Activated CD8-positive, alpha-beta T cell treated with anti-CD3 and anti-CD28 coated beads, Interleukin-2, amount 10 ng/mL, durations not matched to agents 7 days and 5 days (primary cell): ENCODE measurements at places on chromosomes 13 and 19.

DNA sequence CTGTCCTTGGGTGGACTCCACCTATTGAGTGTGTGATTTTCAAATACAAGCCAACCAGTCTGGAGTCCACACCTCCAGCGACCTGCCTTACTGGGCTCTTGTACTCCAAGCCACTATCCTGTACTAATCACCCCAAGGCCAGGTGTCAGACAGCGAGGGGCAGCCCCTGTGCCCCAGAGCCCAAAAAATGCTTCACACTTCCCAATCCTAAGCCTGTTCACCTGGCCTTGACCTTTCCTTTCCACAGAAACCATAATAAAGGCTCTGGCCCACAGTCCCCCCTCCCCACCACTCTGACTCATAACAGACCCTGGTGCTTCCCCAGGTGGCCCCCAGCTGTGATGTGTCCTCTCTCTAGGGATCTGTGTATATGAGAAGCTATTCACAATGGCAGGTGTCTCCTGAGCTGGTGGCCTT, 3.9 kb downstream of the CD209 start:
- DNase-seq = no peak

- no peak for DNase-seq
Observed at GRCh38 chr13:113442354-113442984, 10.8 kb downstream of the ADPRHL1 start.

GRCh38 chr19:37505958-37506386, 767 bp upstream of the ZNF793 start:
- DNase-seq = no peak

DNA sequence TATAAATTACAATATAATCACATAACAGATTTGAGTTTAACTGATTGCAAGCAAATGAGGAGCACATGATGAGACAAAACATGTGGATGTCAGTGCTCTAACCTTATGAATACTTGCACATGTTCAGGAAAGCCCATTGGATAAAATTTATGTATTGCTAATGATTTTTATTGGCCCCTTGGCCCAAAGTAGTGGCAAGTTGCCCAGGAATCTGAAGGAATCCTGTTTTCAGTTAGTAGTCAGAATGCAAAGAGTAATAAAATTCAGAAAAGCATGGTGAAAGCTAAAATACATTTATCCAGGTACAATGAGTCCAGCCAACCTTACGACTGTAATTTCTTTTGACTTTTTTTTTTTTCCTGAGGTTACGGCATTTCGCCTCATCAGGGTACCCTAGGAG, 1539.4 kb downstream of the EFNB2 start:
- DNase-seq = no peak

GRCh38 chr13:79626924-79627323, 146.0 kb downstream of the NDFIP2 start:
- no peak for DNase-seq

GRCh38 chr19:18723871-18724377, 40.4 kb downstream of the CRTC1 start:
- DNase-seq = no peak

- no peak for DNase-seq
Observed at GRCh38 chr19:6252066-6252465, 27.7 kb downstream of the MLLT1 start.

GRCh38 chr19:35037716-35038622, 3.6 kb upstream of the HPN start:
- no peak for DNase-seq

DNA sequence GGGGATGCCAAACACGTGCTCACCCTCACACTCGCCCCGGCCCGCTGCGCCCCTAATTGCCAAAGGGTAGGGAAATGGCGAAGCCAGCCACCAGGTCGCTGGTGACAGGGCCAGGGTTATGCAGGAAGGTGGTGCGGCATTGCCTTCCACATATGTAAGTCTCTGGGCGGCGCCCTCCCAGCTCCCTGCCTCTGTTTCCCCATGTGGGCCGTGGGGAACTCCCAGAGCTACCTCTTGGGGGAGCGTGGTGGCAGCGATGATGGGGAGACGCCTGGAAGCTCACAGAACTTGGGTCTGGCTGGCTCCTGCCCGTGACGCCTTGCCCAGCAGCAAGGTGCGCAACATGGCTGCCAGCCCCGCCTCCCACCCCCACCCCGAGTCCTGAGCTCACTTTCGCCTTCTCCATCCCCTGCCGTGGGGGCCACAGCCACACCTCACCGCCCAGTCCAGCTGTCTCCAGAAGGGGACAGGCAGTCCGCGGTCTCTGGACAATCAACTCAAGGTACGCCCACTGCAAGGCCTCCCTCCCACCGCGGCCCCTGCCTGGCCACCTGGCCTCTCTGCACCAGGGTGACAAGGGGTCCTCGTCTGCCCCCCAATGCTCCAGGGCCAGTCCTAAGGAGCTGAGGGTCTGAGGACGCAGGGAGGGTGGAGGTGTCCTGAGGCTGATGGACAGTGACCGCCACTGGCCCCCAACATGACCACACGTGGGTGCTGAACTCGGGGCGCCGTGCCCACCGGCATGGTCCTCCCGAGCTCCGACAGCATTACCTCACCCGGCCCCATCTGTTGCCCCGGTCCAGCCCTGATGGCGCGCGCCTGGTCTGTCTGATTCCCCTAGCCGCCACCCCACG, 6.6 kb downstream of the C19orf25 start:
- DNase-seq = no peak

GRCh38 chr13:99658261-99658991, 157.2 kb downstream of the TM9SF2 start:
- DNase-seq = peak; percentile 76

GRCh38 chr19:54305141-54305540, 7.8 kb downstream of the LILRA5 start:
- DNase-seq = no peak

- no peak for DNase-seq
Observed at GRCh38 chr19:33905473-33905936, 108.8 kb downstream of the KCTD15 start.

GRCh38 chr13:42149136-42149535, 100.7 kb downstream of the DGKH start:
- DNase-seq = no peak

GRCh38 chr13:107721125-107721869, 494.0 kb downstream of the LIG4 start:
- DNase-seq = no peak

GRCh38 chr13:46795321-46795720, 1.6 kb downstream of the ESD start:
- DNase-seq = no peak

GRCh38 chr13:109790942-109791605, 4.7 kb upstream of the IRS2 start:
- DNase-seq = peak; percentile 56
